Mesothelial cell of epicardium (in vitro differentiated cells): ENCODE measurements at places on chromosomes 5 and 9. TPM values are rescaled to one million over a fixed set of nuclear protein-coding genes. Genes with fewer than 3 reads are reported as not detected.
A peak's percentile ranks its signal among the peaks of the same experiment; 100 is the strongest.

GRCh38 chr9:13993632-13994185 is 320.2 kb downstream of the NFIB start:
- peaks cover 8% of the 10 kb centered on the region for H3K36me3 ChIP-seq
- peaks cover 19% of the 10 kb centered on the region for H3K4me1 ChIP-seq
- H3K27me3 ChIP-seq = no peaks in the 10 kb centered on the region
- DNase-seq = no peak
- H3K27ac ChIP-seq = peak overlapping the region; percentile 47

- peaks cover 8% of the 10 kb centered on the region for H3K4me1 ChIP-seq
- H3K36me3 ChIP-seq = no peaks in the 10 kb centered on the region
- DNase-seq = no peak
- H3K27me3 ChIP-seq = no peaks in the 10 kb centered on the region
These were observed 27.9 kb upstream of the FBXL17 start for GRCh38 chr5:108409786-108410185.

DNA sequence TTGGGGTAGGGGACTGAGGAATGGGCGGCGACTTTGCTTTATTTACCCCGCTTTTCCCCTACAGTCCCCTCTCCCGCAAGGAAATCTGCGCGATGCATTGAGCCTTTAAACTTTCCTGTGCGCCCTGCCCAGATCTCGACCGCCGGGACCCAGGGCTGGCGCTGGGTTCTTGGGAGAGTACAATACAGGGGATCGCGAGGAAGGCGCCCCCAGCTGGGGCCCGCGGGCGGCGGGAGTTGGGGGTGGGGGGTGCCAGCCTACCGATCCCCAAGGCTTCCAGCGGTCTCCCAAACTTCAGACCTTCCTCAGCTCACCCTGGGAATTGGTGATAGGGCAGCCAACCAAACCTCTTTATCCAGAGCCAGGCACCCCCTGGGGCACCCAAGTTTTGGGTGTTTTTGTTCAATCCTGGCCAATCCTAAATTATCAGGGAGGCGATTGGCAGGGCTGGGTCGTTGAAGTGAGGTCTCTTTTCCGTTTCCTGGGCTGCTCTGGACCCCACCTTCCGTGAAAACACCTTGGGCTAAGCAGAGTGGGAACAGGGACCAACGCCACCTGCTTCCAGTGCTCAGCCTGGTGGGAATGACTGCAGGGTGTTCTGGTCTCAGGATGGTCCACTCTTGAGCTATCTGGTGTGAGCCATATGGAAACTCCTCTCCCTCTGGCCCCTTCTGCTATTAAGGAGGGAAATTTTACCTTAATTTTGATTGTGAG is 51.4 kb upstream of the DAB2IP start:
- H3K36me3 ChIP-seq = peaks cover 7% of the 10 kb centered on the region
- H3K27me3 ChIP-seq = peaks cover 8% of the 10 kb centered on the region
- H3K27ac ChIP-seq = no peak overlapping the region
- H3K4me1 ChIP-seq = peaks cover 22% of the 10 kb centered on the region
- DNase-seq = peak; percentile 53
- peak overlapping the region; percentile 72 for H3K4me3 ChIP-seq

DNA sequence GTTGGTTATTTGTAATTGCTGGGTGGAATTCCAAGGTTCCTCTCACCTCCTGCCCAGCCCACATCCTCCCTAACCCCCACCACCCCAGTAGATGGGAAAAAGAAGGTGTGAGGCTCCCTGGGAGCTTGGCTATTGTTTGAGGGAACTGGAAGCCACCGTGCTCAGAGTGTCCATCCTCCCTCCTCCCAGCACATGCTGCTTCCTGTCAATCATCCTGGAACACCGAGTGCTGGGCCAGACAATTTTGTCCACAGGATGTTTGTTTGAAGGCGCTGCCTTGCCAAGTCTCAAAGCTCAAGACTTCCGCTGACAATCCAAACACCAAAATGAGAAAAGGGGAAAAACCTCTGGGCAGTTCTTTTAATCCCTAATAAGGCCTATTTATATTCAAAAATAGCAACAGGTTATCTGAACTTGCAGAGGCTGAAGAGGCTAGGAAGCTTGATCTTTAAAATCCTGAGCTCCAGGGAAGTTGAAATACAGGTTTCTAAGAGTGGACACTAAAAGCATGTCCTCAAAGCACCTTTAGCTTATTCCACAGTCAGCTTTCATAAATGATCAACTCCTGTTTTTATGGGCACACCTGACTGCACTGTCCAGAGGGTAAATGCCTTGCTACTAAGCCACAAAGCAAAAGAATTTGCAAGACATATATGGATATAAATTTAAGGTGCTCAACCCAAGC is 286.7 kb downstream of the NFIB start:
- no peak overlapping the region for H3K4me3 ChIP-seq
- peaks cover 54% of the 10 kb centered on the region for H3K4me1 ChIP-seq
- no peaks in the 10 kb centered on the region for H3K27me3 ChIP-seq
- H3K27ac ChIP-seq = peak overlapping the region; percentile 48
- no peak for DNase-seq

The ADCY2 gene
- total RNA-seq = 0.84 to 3.0 TPM (median 0.86 TPM) in 3 replicates

DNA sequence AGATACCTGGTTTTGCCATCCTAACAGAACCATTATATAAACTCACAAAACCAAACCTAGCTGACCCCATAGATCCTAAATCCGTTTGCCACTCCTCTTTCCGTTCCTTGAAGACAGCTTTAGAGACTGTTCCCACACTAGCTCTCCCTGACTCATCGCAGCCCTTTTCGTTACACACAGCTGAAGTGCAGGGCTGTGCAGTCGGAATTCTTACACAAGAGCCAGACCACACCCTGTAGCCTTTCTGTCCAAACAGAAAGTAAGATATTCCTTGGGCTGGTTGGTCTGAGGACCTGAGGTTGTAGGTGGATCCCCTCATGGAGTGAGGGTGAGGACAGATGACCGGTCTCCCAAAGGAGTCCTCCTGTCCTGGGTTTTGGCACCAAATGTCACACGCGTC is 56.7 kb upstream of the NAA35 start:
- no peak overlapping the region for H3K27ac ChIP-seq
- peaks cover 35% of the 10 kb centered on the region for H3K36me3 ChIP-seq
- H3K4me1 ChIP-seq = peaks cover 3% of the 10 kb centered on the region
- no peak for DNase-seq
- no peaks in the 10 kb centered on the region for H3K27me3 ChIP-seq
- no peak overlapping the region for H3K4me3 ChIP-seq

The LHFPL2 gene
- 41.7 to 43.1 TPM (median 42.1 TPM) in 3 replicates for total RNA-seq

DNA sequence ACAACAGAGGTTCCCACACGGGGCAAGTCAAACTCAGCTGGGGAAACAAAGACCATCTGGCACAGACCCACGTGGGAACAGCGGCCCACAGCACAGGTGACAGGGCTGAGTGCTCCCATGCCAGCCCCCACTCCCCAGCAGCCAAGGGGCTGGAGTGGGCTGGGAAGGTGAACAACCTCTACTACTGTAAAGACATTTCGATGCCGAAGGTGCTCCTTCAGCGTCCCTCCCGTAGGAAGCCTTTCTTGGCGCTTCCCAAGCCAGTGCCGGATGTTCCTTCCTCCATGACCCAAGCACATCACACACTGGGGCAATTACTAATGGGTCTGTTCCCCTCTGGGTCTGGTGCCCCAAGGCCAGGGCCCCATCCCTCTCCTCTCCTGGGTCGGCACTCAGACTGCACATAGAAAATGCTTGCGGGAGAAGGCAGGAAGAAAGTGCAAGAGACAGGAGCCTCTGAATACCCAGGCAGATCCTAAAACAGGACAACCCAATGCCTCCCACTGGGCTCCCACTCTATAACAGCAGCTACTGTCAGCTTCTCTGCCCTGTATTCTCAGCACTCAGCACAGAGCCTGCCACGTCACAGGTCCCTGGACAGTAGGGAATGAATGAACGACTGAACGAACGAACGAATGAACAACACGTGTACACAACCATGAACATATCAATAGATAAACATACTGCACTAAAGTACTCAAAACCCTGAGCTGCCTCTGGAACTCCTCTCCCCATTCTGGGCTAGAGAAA is 77.0 kb upstream of the LRRTM2 start:
- no peak overlapping the region for H3K4me3 ChIP-seq
- H3K27me3 ChIP-seq = no peaks in the 10 kb centered on the region
- peaks cover 6% of the 10 kb centered on the region for H3K36me3 ChIP-seq
- peaks cover 51% of the 10 kb centered on the region for H3K4me1 ChIP-seq
- no peak for DNase-seq

DNA sequence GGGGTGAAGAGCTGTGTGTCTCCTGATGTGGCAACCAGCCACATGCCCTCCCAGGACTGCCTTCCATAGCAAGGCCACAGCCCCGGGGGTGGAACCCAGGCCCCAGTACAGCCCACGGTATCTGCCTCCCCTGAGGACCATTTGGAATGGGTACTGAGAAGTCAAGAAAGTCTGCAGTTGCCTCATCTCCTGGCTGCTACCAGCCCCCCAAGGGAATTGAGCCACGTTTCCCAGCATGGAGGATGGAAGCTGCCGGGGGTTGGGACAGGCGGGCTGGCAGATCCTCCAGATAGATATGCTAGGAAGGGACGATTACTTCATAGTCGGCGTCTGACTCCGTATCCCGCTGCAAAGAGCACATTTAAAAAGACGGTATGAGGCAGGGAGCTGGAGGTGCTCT is 5.5 kb upstream of the DMRT2 start:
- no peak for DNase-seq
- no peak overlapping the region for H3K4me3 ChIP-seq
- H3K27ac ChIP-seq = no peak overlapping the region

- peaks cover 19% of the 10 kb centered on the region for H3K36me3 ChIP-seq
- no peak overlapping the region for H3K4me3 ChIP-seq
- no peak overlapping the region for H3K27ac ChIP-seq
- DNase-seq = no peak
- H3K27me3 ChIP-seq = peaks cover 4% of the 10 kb centered on the region
- no peaks in the 10 kb centered on the region for H3K4me1 ChIP-seq
These were observed 16.7 kb upstream of the PDCL start for GRCh38 chr9:122845116-122845515.

DNA sequence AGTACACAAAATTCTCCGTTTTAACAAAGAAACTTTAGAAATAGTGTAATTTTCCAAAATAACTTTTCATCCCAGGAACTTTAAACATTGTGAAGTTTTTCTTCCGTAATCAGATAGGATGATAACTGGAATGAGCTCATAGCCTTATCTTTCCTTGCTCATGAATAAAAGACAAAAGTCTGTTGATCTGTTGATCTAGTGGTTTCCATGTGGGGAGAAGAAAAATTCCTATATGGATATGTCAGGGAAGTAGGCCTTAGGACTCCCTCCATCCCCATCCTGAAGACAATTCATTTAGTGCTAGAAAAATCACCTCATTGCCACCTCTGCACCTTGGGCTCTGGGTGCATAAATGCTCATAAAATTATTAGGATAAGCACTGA is 266.6 kb downstream of the SMARCA2 start:
- DNase-seq = no peak
- H3K27ac ChIP-seq = no peak overlapping the region
- H3K27me3 ChIP-seq = peaks cover 2% of the 10 kb centered on the region
- no peak overlapping the region for H3K4me3 ChIP-seq

The JAKMIP2 gene
- total RNA-seq = 5.1 to 5.5 TPM (median 5.4 TPM) in 3 replicates

DNA sequence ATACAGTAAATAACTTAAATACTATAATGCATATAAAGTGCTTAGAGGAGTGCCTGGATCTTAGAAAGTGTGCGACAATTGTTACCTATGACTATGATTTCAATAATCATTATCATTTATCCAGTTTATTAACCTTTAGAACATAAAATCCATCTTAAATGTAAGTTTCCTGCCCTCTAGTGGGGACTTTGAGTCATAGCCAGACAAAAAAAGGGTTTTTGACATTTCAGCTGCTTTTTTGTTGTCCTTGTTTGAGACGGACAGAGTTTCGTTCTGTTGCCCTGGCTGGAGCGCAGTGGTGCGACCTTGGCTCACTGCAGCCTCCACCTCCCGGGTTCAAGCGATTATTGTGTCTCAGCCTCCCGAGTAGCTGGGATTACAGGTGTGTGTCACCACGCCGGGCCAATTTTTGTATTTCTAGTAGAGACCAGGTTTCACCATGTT is 9.7 kb upstream of the C9orf152 start:
- peaks cover 2% of the 10 kb centered on the region for H3K27me3 ChIP-seq
- DNase-seq = no peak
- H3K36me3 ChIP-seq = no peaks in the 10 kb centered on the region
- H3K27ac ChIP-seq = no peak overlapping the region
- peak overlapping the region; percentile 8 for H3K4me3 ChIP-seq

The SPINK6 gene
- total RNA-seq = not detected in 3 replicates

- H3K27ac ChIP-seq = peak overlapping the region; percentile 50
- H3K36me3 ChIP-seq = no peaks in the 10 kb centered on the region
- H3K4me3 ChIP-seq = no peak overlapping the region
- DNase-seq = no peak
- H3K27me3 ChIP-seq = no peaks in the 10 kb centered on the region
These were observed 21.7 kb upstream of the TENT2 start for GRCh38 chr5:79590396-79590999.

- no peaks in the 10 kb centered on the region for H3K27me3 ChIP-seq
- no peaks in the 10 kb centered on the region for H3K4me1 ChIP-seq
- DNase-seq = no peak
- no peaks in the 10 kb centered on the region for H3K36me3 ChIP-seq
These were observed 8.3 kb upstream of the LCN1 start for GRCh38 chr9:135512904-135513303.

- peaks cover 37% of the 10 kb centered on the region for H3K4me1 ChIP-seq
- DNase-seq = no peak
These were observed 1312.6 kb upstream of the DMAC1 start for GRCh38 chr9:9112001-9112720.

The FOXI1 gene
- not detected in 3 replicates for total RNA-seq

- peaks cover 3% of the 10 kb centered on the region for H3K4me1 ChIP-seq
- H3K27me3 ChIP-seq = no peaks in the 10 kb centered on the region
- no peak overlapping the region for H3K4me3 ChIP-seq
- no peak for DNase-seq
These were observed 180.5 kb downstream of the CEMIP2 start for GRCh38 chr9:71587576-71588362.

- DNase-seq = no peak
- peaks cover 18% of the 10 kb centered on the region for H3K4me1 ChIP-seq
- no peak overlapping the region for H3K4me3 ChIP-seq
- H3K27me3 ChIP-seq = no peaks in the 10 kb centered on the region
These were observed 808.4 kb downstream of the CDH18 start for GRCh38 chr5:19179571-19179970.

DNA sequence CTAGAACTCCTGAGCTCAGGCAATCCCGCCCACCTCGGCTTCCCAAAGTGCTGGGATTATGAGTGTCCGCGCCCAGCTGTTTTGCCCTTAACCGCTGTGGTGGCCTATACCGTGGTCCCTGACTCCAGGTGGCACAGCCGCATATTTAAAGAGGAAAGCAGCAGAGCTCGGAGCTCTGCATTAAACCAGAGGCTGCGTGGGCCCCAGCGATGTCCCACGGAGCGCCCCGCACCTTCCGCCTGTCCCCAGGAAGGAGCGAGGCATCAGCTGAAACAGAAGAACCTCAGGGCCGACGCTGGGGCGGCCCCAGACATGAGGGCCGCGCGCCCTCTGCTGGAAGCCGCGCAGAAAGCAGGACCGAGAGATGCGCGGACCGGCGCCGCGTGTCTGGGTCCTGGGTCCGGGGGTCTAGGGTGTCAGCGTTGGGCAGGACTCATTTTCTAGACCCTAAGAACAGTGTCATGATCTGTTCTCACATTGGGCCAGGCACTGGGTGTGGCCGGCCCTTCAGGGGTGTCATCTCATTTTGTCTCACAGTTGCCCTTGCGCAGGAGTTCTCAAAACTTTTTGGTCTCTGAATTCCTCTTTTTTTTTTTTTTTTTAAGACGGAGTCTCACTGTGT is 37.7 kb downstream of the LAMC3 start:
- no peak overlapping the region for H3K27ac ChIP-seq
- H3K27me3 ChIP-seq = no peaks in the 10 kb centered on the region
- DNase-seq = peak; percentile 58
- H3K4me3 ChIP-seq = no peak overlapping the region
- H3K36me3 ChIP-seq = no peaks in the 10 kb centered on the region
